ENCODE measurements at places on chromosomes 1 and 21.

DNA sequence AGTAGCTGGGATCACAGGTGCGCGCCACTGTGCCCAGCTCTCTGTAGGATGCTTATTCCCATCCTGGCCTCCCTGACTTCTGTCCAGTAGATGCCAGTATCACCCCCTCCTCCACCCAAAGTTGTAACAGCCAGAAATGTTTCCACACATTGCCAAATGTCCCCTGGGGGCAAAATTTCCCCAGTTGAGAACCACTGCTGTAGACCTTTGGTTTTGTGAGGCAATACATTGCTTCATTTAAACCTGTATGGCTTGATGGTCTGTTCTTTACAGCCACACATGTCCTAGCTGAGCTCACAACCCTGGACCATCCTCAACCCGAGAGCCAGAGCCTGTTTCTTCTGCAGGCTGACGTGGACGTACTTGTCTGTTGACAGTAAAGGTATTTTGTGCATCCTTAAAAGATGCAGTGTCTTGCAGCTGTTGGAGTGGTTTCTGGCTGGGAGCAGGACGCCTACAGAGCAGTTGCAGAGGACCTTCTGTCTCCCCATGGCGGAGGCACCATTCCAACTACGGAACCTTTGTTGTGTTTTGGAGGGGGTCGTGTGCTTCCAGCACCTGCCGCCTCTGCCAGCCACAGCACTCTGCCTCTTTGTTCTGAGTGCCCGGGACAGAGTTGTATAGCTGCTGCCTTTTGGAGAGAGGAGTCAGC, 26.6 kb downstream of the DOP1B start:
- no peak for DNase-seq

DNA sequence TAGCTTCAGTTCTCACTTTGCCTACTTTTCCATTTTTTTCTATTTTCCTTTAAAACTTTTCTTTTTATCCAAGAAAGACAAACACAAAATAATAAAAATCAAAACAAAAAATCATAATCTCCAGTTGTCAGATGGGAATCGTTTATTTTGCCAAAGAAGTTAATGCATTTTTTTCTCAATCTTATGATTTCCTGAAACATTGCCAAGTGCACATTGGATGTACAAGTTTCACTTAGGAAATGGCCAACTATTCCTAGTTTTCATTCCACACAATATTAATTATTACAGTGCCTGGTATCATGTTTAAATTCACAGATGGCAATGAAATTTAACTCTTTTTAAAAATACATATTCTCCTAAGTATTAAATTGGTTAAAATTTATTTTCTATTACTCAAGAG, 1050.5 kb downstream of the TTLL7 start:
- DNase-seq: no peak

DNA sequence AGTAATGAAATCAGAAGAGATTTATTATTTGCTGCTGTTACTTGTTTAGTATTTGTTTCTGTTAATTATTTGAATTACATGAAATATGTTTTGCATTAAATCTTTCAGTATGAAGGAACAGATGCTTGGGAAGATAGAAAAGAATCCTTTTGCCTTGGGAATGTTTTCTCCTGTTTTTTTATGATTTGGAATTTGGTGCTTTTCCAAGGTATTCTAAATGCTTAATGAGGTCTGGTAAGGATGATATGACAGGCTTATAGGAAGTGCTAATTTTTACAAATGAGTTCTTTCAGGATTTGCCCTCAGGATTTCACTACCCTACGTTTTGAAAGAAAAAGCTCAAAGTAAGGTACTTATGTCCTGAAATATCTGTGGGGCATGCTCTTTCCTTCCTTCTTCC, 25.6 kb upstream of the ST6GALNAC3 start:
- DNase-seq: no peak

DNA sequence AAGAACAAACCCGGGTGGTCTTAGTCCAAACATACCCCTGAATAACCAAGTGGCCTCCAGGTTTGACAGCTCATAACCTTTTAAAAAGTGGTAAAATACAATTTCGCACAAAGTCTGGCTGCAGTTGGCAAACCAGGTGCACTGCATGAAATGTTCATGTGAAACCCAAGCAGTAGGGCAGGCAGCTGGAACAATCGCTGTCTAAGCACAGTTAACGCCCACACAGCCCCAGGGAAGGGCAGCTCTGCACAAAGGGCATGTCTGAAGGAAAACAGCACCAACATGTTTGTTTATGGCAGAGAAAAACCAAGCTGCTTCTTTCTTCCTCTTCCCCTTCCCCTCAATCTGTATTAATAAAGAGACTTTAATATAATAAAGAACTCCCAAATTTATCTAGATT, 49.5 kb downstream of the KIAA1614 start:
- DNase-seq: no peak

- no peak for DNase-seq
Observed at GRCh38 chr1:151577173-151577572, 34.7 kb upstream of the SNX27 start.

DNA sequence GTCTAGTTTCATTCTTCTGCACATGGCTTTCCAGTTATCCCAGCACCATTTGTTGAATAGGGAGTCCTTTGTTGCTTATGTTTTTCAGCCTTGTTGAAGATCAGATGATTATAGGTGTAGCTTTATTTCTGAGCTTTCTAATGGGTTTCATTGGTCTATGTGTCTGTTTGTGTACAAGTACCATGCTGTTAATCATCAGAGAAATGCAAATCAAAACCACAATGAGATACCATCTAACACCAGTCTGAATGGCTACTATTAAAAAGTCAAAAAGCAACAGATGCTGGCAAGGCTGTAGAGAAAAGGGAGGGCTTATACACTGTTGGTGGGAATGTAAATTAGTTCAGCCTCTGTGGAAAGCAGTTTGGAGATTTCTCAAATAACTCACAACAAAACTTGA, 321.5 kb upstream of the PTBP2 start:
- no peak for DNase-seq

Measured in neural progenitor cell (in vitro differentiated cells).